ENCODE measurements at places on chromosomes 4 and X. TPM values are rescaled to one million over a fixed set of nuclear protein-coding genes. Genes with fewer than 3 reads are reported as not detected.

NPNT gene
- 127 TPM for polyA plus RNA-seq

CYBB gene
- 21.1 TPM for polyA plus RNA-seq

XAGE1A gene
- 0.90 TPM for polyA plus RNA-seq

IBSP gene
- not detected for polyA plus RNA-seq

HTR2C gene
- polyA plus RNA-seq, result not detected

FDCSP gene
- not detected for polyA plus RNA-seq

UGT2A1 gene
- 0.48 TPM for polyA plus RNA-seq

SLC6A14 gene
- not detected for polyA plus RNA-seq

Measured in muscle of back (tissue), 13 donors.